ENCODE measurements at places on chromosomes 7 and 10. TPM values are rescaled to one million over a fixed set of nuclear protein-coding genes. Genes with fewer than 3 reads are reported as not detected.
A peak's percentile ranks its signal among the peaks of the same experiment; 100 is the strongest.

DNA sequence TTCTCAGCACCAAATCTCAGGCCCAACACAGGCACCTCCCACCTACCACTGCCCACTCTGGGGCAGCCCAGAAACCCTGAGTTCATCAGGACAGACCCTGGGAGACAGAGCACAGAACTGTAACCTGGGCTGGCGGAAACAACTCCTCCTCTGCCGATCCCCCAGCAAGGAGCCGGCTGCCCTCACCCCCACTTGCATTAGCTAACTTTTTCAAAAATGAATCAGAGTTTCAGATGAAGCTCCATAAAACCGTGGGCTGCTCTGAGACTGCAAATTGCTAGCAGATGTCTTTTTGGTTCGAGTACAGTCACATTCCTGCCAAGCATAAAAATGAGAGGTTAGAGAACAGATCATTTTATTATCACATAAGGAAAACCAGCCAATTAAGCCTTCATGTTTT is 93.4 kb upstream of the PARD3 start:
- DNase-seq, result peak; percentile 96
- H3K4me1 ChIP-seq, result peaks cover 24% of the 10 kb centered on the region
- peak overlapping the region; percentile 48 for H3K4me3 ChIP-seq
- no peaks in the 10 kb centered on the region for H3K36me3 ChIP-seq

DNA sequence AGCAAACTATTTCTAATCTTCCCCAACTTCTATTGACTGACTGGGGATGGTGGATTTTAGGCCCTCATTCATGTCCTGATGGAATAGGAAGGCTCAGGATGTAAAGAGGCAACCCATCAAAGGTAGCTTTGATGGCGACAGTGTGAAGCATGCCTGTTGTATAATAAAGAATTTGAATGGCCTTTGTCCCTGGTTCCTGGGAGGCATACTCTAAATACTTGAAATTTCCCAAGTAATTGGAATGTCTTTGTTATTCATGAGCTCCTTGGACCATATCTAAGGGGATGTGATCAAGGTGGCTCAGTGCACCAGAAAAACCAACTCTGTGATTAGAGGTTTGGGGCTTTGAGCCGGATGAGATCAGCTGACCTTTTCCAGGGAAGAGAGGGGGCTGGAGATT is 264.5 kb upstream of the NEBL start:
- H3K36me3 ChIP-seq, result no peaks in the 10 kb centered on the region
- H3K4me3 ChIP-seq, result no peak overlapping the region
- DNase-seq, result no peak
- H3K27me3 ChIP-seq, result 0 out of 2 replicates have a peak, but pooled peaks cover 4% of the 10 kb centered on the region
- H3K4me1 ChIP-seq, result no peaks in the 10 kb centered on the region

GRCh38 chr10:110006358-110007160 is 1.2 kb upstream of the ADD3 start:
- H3K27ac ChIP-seq, result peak overlapping the region; percentile 96
- H3K4me1 ChIP-seq, result peaks cover 28% of the 10 kb centered on the region
- peak; percentile 92 for DNase-seq
- no peaks in the 10 kb centered on the region for H3K27me3 ChIP-seq
- no peaks in the 10 kb centered on the region for H3K36me3 ChIP-seq

CLEC2L gene
- total RNA-seq, result not detected

PRKCQ gene
- total RNA-seq, result not detected

All from GM23248 (cell line).